Stimulated activated CD4-positive, alpha-beta T cell treated with anti-CD3 and anti-CD28 coated beads, Interleukin-12 subunit alpha, Interleukin-12 subunit beta, amount 100 ng/mL, for 24 hours (primary cell): ENCODE measurements at places on chromosomes 12 and 14.

- no peak for DNase-seq
These were observed 8.3 kb downstream of the PXN start for GRCh38 chr12:120257041-120257821.

GRCh38 chr12:123761841-123762714 is at the start of gene DNAH10:
DNAH10 (plus strand) TSS chr12:123762301; CDS start chr12:123762337, 36 bp downstream.
- DNase-seq, result peak; percentile 25

GRCh38 chr12:119500209-119500608 is 93.4 kb upstream of the TMEM233 start:
- no peak for DNase-seq

- DNase-seq, result no peak
These were observed 152.4 kb upstream of the ATP2B1 start for GRCh38 chr12:89861086-89861485.

DNA sequence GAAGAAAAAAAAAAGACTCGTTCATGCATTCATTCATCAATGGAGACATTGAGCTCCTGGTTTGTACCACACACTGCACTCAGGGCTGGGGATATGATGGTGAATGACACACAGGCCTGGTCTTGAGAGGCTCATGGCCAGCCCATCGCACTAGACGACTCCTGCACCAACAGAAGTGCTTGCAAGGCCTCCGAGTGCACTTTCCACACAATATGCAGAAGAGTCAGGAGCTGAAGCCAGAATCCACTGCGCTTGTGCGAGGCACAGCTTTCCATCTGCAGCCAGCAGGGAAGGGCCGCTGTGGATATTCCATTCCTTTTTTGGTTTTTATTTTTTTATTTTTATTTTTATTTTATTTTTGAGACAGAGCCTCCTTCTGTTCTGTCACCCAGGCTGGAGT is 192.4 kb downstream of the DICER1 start:
- DNase-seq, result no peak

DNA sequence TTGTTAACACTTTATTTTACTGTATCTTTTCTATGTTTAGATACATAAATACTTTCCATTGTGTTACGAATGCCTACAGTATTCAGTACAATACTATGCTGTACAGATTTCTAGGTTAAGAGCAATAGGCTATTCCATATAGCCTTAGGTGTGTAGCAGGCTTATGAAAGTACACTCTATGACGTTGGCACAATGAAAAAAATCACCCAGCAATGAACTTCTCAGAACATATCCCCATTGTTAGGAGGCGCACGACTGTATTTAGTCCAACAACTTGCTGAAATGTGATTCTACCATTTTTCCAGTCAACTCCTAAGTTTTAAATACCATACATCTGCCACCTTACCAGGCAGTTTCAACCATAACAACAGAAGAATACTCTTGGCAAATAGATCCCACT is 1.8 kb downstream of the PARP11 start:
- no peak for DNase-seq

DNA sequence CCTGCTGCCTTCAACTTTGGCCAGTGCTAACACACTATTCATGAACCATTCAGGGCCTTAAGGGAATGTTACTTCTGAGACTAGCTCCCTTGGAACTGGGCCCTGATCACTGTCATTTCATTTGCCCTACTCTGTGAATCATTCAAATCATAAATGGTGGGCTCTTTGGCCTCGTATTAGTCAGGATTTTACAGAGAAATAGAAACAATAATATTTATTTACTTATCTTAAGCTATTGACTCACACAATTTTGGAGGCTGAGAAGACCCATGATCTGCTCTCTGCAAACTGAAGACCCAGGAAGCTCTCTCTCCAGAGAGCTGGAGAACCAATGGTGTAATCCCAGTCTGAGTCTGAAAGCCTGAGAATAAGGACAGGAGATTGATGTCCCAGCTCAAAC is 398.5 kb downstream of the LRIG3 start:
- DNase-seq, result no peak

GRCh38 chr14:73250317-73250713 is 13.0 kb downstream of the PAPLN start:
- no peak for DNase-seq

DNA sequence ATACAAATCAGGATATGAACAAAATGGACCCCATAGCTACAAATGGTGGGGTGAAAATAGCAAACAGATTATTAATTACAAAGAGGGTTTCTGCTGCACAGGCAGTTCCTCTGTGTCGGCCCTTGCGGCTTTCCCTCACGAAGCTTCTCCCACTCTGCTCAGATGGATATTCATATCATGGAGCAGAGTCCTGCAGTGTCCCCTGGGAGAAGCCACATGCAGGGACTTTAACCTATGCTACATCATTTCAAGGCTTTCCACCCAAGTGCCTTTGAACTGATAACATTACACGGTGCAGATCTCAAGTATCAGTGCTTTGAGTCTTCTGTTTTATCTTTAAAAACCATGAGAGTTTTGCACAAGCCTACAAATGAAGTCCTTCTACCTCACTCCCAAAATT is 229.1 kb downstream of the PPM1H start:
- DNase-seq, result no peak

- no peak for DNase-seq
These were observed 503 bp downstream of the HOXC12 start for GRCh38 chr12:53955036-53955775.

DNA sequence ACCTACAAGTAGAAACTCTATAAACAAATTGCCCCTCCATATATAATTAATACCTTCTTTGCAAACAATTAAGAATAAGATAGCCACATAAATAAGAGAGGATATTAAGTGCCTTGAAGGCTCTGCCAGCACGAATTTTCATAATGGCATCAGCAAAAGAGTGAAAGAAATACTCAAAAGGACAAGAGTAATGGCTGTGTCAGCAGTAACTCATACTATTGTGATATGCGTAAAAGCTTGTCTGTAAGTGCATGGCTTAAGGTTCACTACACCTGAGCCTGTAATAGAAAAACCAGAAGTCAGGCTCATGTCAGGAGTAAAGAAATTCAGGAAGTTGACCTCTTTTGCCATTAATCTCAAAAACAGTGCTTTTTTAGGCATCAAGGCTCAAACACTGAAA is 204.1 kb downstream of the TRHDE start:
- no peak for DNase-seq

GRCh38 chr14:78119440-78119839 is 50.7 kb upstream of the NRXN3 start:
- DNase-seq, result no peak

DNA sequence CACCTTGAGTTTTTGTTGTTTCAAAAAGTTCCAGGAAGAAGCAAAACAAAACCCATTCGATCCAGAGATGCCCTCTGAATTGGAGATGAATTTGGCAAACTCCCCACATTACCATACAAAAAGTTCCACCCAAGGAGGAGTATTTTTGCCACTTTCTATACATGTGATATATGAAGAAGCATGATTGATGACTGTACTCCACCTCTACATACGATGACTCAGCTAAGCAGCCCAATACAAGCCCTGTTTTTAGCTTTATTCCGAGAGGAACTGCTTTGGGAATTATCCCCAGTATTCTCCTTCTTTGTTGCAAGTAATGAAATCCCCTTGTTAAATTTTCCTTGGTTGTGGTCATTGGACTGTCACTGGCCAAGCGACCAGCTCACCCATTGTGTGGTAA is 11.4 kb downstream of the TMEM253 start:
- no peak for DNase-seq

- DNase-seq, result no peak
These were observed 39.6 kb downstream of the CCDC85C start for GRCh38 chr14:99564256-99564925.

DNA sequence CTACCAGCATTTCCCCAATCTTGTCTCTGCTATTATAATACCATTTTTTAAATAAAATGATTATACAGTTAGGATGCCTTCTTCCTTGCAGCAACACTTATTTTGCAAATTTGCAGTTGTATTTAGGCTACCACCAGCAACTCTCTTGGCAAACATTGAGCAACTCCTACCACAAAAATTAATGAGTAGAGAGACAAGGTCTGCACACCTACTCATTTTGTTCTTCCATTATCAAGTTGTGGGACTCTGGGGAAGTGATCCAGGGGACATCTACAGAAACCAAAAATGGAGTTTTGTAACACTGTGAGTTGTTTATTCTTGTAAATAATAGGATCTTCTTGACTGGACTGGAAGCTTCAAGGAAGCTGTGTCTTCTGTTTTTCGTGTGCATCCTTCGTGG is 38.6 kb downstream of the DGLUCY start:
- DNase-seq, result no peak

- no peak for DNase-seq
These were observed 87.1 kb downstream of the GPR135 start for GRCh38 chr14:59377991-59378601.

DNA sequence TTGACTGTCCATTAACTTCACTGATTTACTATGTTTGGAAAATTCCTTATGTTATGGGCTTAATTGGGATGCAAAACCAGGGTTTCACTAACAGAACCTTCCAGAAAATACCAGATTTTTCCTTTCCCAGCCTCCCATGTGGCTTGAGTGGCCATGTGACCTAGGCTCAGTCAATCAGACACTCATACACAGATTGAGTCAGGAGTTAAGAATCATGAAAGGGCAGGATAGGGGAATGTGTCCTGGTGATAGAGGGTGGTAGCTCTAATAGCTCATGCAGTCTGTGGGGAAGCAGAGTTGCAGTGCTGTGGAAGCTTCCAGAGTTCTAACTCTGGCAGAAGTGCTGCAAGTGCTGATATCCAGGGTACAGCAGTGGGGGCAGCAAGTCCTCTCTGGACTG is 134.1 kb upstream of the IFNG-AS1 start:
- no peak for DNase-seq

DNA sequence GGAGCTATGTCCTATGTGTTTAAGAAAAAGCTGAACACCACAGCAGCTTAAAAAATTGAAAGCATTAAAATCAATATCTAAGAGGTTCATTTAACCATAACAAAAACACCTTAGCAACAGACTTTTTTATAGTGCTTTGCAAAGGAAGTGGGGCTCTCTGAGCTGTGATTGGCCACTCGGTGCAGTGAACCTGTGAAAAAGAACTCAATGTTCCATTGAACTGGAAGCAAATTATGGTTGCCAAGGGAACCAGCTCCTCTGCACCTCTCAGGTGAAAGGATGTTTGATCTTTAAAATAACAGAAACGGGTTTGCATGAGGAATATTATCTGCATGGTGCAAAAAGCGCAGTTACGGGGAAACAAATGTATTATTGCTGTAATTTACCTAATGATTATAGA is 149.4 kb downstream of the SNAPC1 start:
- DNase-seq, result no peak

DNA sequence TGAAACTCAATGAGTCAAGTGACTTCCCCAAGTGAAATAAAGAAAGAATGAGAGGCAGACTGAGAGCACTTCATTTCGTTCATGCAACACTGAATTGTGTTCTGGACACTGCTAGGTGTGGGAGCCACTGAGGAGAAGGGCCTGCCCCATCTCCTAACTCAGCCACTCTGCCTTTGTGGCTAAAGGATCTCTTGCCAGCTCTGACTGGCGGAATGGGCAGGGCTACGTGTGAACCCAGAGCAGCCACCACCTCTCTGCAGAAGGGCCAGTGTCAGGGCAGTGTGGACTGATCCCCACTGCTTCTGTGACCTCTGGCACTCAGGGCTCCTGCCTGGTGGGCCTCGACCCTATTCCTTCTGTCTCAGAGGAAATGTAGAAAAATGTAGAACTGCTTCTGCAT is 46.5 kb upstream of the GZMB start:
- no peak for DNase-seq

DNA sequence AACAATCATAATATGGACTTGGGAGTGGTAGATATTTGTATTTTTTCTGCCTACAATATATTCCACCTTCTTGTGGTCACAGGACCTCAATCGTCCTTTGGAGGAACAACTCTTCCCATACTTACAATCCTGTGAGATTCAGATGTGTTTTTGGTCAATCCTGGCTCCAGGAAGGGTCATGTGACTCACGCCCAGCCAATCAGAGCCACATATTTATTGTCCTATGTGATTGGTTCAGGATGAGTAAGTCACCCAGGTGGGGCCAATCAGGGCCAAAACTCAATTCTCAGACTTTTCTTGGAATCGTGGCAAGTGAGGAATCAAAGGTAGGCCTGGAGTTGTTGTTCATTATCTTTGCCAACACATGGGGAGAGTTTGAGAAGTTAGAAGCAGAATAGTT is 264.9 kb downstream of the SUDS3 start:
- no peak for DNase-seq

GRCh38 chr14:79201564-79202207 is 1009.6 kb downstream of the DIO2 start:
- DNase-seq, result no peak

DNA sequence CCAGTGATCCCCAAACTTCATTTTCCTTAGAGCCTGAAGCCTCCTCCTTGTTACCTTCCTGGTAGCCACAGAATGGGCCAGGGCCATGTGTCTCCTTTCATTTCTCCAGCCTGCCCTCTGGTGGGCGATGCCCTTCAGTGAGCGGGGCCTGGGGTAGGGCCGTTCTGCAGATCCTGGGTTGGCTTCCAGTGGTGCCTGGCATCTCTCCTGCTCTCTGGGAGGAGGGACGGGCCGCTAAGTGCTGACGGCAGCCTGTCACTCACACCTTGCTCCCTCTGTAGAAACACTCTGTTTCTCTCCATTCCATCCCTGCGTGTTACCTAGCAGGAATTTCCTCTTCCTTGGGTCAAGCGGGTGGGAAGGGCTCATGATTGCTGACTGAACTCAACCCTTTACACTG is 232.1 kb downstream of the CACNA1C start:
- no peak for DNase-seq

- DNase-seq, result no peak
These were observed 84.9 kb upstream of the FOXG1 start for GRCh38 chr14:28681681-28682080.

GRCh38 chr12:106224355-106224706 is 23.5 kb downstream of the CKAP4 start:
- no peak for DNase-seq

DNA sequence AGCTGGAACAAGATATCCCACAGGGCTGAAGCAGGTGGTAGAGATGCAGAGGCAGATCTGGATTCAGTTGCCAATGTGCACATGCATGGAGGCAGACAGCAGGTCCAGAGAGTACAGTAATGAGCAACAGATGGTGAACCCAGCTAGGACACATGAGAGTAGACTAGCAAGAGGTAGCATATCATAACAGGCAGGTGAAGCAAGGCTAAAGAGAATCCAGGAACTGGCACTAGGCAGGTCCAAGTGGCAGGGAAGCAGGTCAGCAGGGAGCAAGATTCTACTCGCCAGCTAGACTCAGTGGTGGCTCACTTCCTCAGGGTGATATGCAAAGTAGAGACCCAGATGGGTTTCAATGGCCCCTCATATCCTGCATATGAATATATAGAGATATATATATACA is 15.3 kb upstream of the MYF6 start:
- no peak for DNase-seq

GRCh38 chr12:114431902-114432301 is 26.0 kb upstream of the TBX5 start:
- no peak for DNase-seq

GRCh38 chr12:45315462-45315861 is 99.6 kb downstream of the ANO6 start:
- no peak for DNase-seq
